ENCODE measurements at places on chromosomes 7 and 10.

DNA sequence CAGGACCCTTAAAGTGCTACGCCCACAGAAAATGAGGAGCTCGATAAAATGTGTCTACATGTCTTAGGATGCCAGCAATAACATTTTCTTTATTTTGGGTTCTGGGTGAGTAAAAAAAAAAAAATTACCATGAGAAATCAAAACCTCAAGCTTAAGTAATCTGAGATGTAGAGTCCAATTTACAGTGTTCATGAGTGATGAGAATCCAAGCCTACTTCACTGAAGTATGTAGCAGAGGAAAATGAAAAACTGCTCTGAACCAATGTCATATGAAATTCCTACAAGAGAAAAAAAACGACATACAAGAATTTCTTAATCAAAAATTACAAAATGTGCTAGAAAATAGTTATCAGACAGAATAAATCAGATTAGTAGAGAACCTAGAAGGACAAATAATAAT lies 274.4 kb downstream of the HTR7 start:
- no peak for DNase-seq

DNA sequence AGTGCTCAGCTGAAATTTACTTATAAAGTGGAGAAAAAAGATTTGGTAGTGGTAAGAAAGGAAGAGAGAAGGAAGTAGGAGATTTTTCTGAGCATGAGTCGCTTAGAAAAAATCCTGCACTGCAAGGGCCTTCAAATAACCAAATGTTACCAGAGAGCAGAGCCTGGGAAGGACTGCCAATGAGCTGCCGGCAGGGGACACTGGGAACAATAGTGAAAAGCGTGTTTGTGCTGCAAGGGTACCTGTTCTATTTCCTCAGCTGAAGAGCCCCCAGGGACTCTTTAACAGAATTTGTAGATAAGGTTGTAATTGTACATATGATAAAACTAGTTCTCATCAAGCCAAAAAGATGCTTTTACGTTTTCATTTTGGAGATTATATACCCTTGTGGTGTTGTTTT lies 696.3 kb upstream of the C7orf33 start:
- no peak for DNase-seq

- no peak for DNase-seq
Measured at GRCh38 chr10:116122664-116123063, 150.3 kb downstream of the GFRA1 start.

- DNase-seq = no peak
Measured at GRCh38 chr10:98269435-98269912, 1.5 kb upstream of the LOXL4 start.

DNA sequence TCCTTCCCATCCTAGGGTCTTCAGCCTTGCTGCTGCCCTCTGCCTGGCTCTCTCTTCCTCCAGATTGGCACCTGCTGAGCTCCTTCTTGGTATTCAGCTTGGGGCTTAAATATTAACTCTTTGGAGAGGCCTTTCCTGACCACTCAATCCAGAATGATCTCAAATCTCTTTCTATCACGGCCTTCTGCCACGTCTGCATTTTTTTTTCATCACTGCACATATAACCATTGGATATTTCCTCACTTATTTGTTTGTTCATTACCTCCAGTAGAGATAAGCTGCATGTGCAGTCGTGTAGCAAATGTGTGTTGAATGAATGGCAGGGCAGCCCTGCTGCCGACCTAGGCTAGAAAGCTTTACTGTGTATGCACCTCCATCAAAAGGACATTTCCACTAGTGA lies 51.6 kb upstream of the MPP7 start:
- no peak for DNase-seq

- no peak for DNase-seq
Measured at GRCh38 chr10:63525021-63525420, 3.8 kb downstream of the REEP3 start.

DNA sequence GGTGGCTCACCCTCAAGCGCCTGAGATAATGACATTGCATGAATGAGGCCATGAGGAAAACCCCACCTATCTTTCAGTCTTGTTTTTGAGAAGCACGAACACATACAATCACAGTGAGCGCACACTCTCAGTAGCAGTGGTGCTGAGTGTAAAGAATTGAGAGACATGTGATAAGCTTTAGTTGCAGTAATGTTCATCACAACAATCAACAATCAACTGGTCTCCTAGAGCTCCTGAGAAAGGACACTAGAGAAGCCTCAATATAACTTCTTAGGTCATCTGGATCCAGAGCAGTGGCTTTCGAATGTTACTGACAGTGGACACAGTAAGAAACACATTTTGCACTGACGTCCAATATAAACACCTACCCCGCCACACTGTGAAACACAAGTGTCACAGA lies 12.8 kb downstream of the ERLIN1 start:
- no peak for DNase-seq

- no peak for DNase-seq
Measured at GRCh38 chr7:78125884-78126283, 327.3 kb downstream of the PHTF2 start.

- DNase-seq = no peak
Measured at GRCh38 chr10:110447886-110448285, 49.8 kb upstream of the DUSP5 start.

- no peak for DNase-seq
Measured at GRCh38 chr7:50228148-50228547, 76.4 kb upstream of the IKZF1 start.

DNA sequence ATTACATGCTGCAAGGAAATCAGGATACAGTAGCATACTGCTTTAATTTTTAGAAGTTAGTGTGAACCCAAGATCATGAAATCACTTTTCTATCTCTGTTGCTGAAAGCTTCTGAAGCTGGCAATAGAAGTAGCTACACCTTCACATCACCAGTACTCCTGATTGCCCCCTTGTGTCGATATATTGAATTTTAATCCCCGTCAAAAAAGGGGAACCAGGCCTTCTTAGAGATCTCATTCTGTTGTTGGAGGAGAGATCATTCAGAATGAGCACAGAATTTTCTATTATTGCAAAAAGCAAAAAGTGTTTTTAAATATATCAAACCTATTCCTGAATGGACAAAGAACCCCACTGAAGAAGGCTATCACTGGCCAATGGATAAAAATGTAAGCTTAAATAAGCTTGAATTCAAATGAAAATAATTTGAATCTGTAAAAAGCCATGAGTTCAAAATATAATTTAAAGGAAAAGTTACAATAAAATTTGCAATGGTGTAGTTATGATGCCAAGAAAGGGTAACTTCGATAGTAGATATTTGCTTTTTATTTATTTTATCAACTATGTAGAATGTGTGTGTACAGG lies 39.7 kb upstream of the TEX47 start:
- no peak for DNase-seq

- no peak for DNase-seq
Measured at GRCh38 chr10:35251373-35252100, 84.8 kb upstream of the CCNY start.

DNA sequence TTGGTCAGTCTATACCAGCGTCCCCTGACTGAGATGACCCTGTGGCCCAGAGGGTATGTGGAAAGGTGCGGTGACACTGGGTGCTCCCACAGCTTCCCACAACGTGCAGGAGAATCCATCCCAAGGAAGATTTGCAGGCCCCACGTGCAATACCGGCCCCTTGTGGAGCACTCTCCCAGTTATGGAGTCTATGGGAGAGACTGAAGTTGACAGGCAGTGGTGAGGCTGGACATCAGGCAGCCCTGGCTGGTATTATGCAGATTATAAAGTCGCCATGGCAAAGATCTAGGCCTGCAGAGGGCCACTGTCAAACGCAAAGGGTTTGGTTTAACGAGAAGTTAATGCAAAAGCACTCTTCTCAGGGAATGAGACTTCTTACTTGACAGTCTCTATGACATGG lies 434.7 kb upstream of the C7orf33 start:
- DNase-seq = no peak

GRCh38 chr10:98006266-98006665 lies 24.2 kb downstream of the CRTAC1 start:
- DNase-seq = no peak

- no peak for DNase-seq
Measured at GRCh38 chr10:107994621-107995270, 830.2 kb upstream of the SORCS1 start.

DNA sequence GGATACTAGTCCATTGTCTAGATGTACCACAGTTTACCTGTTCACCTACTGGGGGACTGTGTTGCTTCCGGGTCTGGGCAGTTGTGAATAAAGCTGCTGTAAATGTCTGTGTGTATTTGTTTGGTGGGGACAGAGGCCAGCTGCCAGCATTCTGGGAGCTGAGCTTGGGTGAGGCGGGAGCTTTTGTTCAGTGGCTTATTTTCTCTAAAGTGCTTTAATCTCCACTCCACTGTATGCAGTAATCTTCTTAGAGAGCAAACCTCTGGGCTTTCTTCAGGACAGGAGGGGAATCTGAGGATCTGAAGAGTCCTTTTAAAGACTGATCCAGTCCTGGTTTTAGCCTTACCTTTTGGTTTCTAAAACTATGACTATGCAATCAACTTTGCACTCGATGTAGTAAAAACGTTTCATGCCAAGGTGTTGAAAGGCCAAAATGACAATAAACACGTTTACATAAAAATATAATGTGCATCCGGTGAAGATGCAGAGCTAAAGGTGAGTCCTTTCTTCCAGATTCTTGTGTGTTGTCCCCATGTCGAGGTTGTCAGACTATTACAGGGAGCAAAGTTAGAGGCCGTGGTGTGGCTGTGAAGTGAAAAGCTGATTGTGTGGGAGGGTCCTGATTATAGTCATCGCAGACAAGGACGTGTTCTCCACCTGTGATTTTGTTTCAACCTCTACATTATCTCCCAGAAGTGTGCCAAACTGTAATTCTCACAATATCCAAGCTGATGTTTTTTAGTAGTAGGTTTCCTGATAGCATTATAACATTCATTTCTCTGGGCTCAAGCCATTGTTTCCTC lies 279.8 kb downstream of the CAMK1D start:
- DNase-seq = no peak

GRCh38 chr7:34096198-34096651 lies 190.9 kb downstream of the BMPER start:
- no peak for DNase-seq

DNA sequence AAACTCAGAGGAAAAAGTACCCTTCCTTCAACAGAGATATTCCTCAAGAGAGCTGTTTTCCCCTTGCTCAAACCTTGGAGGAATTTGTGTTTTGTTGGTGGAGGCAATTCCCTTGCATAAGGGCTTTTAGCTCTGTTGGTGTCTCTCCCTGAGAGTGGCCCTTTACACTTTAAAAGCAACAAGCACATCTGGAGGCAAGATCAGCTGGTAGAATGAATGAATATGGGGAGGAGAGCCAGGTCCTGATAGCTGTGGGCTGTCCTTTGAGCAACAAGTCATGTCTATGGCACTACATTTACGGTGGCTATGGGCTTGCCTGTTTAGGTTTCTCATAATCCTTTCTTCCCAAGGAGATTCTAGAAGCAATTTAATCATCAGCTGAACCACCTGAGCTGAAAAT lies 384.0 kb downstream of the SORCS3 start:
- DNase-seq = no peak

DNA sequence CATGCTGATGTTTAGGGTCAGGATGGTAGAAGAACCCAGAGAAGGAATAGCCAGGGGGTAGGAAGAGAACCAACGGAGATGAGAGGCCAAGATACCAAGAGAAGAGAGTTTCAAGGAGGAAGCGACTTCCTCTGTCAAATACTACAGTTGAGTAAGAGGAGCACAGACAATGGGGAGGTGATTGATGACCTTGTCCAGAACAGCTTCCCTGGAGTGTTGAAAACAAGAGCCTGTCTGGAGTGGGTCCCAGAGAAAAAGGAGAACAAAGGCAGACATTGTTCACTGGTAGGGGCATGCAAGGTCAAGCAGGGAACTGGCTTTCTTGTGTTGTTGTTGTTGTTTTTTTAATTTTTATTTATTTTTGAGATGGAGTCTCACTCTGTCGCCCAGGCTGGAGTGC lies 9.6 kb upstream of the TRIM56 start:
- DNase-seq = no peak

DNA sequence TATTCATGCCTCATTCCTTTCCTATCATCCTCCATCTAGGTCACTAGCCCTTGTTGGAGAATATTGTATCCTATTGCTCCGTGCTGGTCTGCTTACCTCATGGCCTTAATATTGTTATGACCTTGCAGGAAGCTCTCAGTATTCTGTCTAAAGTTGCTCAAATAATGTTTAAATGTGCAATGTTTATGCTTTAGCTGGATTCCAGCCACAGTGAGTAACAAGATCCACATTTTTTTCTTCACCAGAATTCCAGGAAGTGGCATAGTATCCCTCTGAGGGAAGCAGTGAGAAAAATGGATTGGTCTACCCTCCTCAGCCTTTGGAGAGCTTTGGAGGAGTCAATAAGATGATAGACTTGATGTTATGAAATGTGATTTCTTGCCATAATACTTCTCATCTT lies 402.6 kb downstream of the NRG3 start:
- no peak for DNase-seq

- DNase-seq = no peak
Measured at GRCh38 chr7:5467645-5468044, 44.0 kb upstream of the TNRC18 start.

DNA sequence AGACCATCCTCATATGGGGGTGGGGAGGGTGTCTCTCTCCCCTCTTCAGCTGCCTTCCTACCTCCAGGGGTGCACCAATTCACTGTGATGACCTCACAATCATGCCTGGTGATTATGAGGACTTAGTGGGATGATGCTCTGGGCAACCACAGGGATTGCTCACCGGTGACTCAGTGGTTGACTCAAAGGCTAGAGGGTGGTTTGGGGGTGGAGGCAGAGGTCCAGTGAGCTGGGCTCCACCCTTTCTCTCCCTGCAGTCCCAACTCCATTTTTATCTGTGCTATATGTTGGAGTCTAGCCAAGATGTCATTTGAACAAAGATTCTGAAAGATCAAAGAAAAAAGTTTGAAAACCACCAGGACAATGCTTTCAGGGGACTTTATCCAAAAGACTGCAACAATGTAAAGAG lies 286.9 kb downstream of the KCNMA1 start:
- DNase-seq = no peak

DNA sequence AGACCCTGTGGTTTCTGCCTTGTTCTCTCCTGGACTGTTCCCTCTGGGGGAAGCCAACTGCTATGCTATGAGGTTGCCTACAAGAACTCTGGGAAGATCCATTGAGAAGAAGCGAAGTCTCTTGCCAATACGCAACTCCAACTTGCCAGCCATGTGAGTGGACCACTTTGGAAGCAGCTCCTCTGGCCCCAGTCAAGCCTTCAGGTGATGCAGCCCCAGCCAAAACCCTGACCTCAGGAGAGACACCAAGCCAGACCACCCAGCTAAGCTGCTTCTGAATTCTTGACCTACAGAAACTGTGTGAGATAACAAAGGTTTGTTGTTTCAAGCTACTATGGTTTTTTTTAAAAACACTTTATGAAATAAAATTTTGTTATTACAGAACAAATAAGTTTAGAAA lies 20.2 kb upstream of the MYL7 start:
- DNase-seq = no peak

- no peak for DNase-seq
Measured at GRCh38 chr10:72026278-72027111, 61.9 kb downstream of the SPOCK2 start.

- no peak for DNase-seq
Measured at GRCh38 chr10:8835453-8836167, 781.1 kb downstream of the GATA3 start.

- no peak for DNase-seq
Measured at GRCh38 chr7:55110282-55110992, 91.6 kb downstream of the EGFR start.

DNA sequence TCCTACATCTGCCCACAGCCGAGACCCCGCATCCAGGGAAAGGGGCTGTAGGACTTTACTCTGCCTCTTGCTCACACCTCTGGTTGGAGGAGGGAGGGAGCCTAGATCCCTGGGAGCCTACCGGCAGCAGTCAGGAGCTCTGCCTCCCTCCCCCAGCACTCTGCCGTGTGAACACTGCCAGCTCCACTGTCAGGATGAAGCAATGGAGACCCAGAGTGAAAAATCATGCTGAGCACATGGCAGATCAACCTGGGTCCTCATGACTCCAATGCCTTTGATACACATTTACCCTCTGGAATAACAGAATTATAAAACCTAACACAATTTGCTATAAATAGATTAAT lies 477.7 kb downstream of the TNS3 start:
- DNase-seq = no peak

Measured in activated CD8-positive, alpha-beta memory T cell treated with anti-CD3 and anti-CD28 coated beads for 1 hour (primary cell).